ENCODE measurements at places on chromosomes 12 and 14.
A peak's percentile ranks its signal among the peaks of the same experiment; 100 is the strongest.

DNA sequence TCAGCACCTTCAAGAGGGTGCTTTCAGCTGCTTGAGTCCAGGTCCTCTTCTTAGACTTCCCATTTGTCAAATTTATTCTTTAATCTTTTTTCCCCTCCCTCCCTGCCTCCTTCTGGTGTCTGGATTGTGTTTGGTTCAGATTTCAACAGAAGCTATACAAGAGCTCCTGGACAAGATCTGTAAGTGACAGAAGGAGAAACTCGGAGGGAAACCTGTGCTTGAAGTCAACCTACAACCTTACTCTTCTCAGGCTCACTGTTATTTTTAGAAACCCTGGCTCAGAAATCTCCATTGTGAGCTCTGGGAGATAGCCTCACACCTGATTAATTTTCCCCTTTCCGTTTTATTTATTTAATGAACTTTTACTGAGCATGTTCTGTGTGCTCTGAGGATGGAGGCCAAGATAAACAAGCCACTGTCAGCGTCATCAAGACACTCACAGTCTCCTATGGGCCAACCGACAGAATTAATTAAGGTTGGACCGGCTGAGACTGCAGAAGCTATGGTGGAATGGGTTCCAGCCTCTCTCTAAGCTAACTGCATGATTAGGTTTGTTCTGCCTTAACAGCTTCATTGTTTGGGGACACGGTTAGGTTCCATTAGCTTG is 13.5 kb downstream of the PDE1B start:
- no peak for DNase-seq

- DNase-seq = no peak
These were observed 6.0 kb downstream of the TMCC3 start for GRCh38 chr12:94644141-94644979.

DNA sequence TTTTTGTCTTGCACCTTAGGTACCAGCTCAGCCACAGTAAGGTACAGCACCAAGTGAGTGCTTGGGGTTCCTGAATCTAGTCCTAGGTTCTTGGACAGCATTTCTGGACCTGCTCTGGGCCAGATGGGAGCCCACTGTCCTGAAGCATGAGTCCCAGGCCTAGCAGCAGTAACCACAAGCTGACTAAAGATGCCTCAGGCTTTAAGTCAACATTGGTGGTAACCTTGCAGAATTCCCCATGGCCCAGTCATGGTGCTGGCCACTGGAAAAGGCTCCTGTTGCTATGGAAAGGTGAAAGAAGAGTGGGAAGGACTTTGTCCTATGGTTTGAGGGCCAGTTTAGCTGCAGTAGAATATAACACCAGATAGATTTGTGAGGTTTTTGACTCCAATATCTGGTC is 86.9 kb upstream of the CLEC14A start:
- DNase-seq = peak; percentile 68

DNA sequence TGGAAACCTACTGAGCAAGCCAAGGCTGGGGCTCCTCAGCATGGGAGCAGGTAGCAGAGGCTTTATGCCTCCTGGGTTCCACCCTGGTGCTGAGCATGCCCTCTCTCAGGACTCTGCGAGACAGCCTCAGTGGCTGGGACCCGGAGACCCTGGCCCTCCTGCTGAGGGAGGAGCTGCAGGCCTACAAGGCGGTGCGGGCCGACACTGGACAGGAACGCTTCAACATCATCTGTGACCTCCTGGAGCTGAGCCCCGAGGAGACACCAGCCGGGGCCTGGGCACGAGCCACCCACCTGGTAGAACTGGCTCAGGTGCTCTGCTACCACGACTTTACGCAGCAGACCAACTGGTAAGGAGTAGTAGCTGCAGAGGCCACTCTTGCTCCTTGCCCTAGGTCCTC is 8.4 kb downstream of the ESPL1 start:
- no peak for DNase-seq

DNA sequence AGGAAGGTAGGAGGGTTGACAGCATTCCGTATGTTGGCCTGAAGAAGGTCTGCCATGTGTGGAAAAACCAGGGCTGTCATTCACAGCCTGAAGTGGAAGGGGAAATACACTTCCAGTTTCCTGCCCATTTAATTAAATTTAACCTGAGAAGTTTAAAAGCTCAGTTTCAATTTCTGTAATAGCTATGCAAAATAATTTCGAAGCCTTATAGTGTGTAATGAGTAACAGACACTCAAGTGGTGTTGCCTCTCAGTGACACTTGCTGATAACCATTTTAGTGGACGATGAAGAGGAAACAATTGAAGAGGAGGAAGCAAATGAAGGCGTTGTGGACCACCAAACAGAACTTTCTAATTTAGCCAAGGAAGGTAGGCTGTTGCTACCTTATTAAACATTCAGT is 44.8 kb downstream of the EP400 start:
- DNase-seq = no peak

DNA sequence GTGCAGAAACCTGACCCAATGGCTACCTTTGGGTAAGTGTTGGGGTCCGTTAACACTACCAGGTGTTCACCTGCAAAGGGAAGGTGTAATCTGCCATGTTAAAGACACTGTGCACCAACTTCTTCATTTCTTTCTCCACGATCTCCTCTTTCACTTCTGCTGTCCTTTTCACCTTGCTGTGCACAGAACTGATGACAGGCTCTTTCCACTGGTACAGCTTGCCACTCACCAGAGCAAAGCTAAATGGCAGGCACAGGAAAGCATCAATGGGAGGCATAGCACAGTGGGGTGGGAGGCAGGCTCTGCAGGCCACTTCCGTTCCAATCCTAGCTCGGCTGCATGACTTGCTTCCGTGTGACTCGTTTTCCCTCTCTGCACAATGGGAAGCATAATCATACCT is 2.6 kb upstream of the C12orf76 start:
- DNase-seq = no peak

Data from AG08396 (cell line).